WTC11 (cell line): ENCODE measurements at places on chromosomes 2 and 18. TPM values are rescaled to one million over a fixed set of nuclear protein-coding genes. Genes with fewer than 3 reads are reported as not detected.

- no peak for DNase-seq
Observed at GRCh38 chr2:100253786-100254185, 68.5 kb downstream of the LONRF2 start.

WDR7 gene
- total RNA-seq, result 10.1 to 12.2 TPM (median 11.7 TPM) in 3 replicates

GRCh38 chr2:207502577-207503198 lies 27.1 kb upstream of the CREB1 start:
- no peak for DNase-seq

GRCh38 chr2:162073888-162074631 lies at the start of gene DPP4:
Gene DPP4, minus strand, starts transcription at chr2:162074215. Its CDS starts 234 bp downstream, at chr2:162073981.
- peak; percentile 59 for DNase-seq

PPP1R1C gene
- total RNA-seq, result 3.4 to 8.7 TPM (median 3.7 TPM) in 3 replicates

- DNase-seq, result no peak
Observed at GRCh38 chr2:78304678-78305077, 720.8 kb upstream of the REG3G start.

DNA sequence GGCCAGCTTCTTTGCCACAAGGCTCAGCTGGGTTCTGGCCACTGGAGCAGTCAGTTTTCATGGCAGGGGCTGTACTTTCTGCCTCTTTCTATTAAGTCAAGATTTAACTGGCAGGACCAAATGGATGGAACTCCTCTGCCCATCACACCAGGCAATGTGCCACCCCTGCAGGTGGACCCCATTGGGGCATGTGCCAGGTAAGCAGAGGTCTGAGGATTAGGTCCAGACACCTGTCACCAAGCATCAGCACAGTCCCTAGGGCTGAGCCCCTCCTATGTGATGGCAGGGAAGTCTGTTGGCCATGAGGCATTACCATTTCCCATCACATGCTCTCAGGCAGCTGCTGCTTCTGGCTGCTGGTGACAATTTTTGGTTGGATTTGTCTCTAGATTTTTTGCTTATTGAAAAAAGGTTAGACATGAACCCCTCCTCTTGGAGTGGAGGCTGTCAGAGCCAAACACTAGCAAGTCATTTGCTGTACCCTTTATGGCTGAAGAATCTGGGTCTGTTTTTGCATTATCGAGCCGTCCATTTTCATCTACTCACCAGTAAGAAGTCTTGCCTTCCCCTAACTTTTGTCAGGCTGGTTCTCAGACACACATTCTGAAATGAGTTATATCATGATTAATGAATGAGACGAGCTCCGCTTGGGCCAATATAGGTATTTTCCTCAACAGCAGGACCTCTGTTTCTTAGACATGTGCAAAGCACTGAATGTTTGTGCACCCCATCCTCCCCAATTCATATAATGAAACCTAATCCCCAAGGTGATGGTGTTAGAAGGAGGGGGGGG lies 328.0 kb downstream of the TSN start:
- no peak for DNase-seq
